ENCODE measurements at places on chromosomes 11 and 22. TPM values are rescaled to one million over a fixed set of nuclear protein-coding genes. Genes with fewer than 3 reads are reported as not detected.

Gene KCNA4
- total RNA-seq = 12.8 TPM

Gene VSTM5
- total RNA-seq = 0.20 TPM

Gene RFPL3
- total RNA-seq = not detected

Gene LGALS12
- total RNA-seq = 0.74 TPM

Gene GAL3ST1
- total RNA-seq = not detected

Gene CCDC89
- 0.22 TPM for total RNA-seq

Gene GRAMD4
- total RNA-seq = 54.5 TPM

Gene CNGA4
- not detected for total RNA-seq

Gene KCNK7
- 0.35 TPM for total RNA-seq

Gene AQP11
- total RNA-seq = 0.42 TPM

Gene SLC16A8
- not detected for total RNA-seq

Gene CCDC73
- not detected for total RNA-seq

Gene OR51E1
- total RNA-seq = 3.4 TPM

Gene OVCH2
- total RNA-seq = not detected

GRCh38 chr11:11988099-11988651 is 20.3 kb downstream of the DKK3 start:
- peaks cover 70% of the 10 kb centered on the region for H3K4me1 ChIP-seq
- H3K4me3 ChIP-seq = no peak overlapping the region
- no peaks in the 10 kb centered on the region for H3K27me3 ChIP-seq
- H3K27ac ChIP-seq = peak overlapping the region; percentile 73
- no peak for DNase-seq

- no peak for DNase-seq
- peaks cover 25% of the 10 kb centered on the region for H3K4me1 ChIP-seq
- H3K4me3 ChIP-seq = no peak overlapping the region
- no peak overlapping the region for H3K27ac ChIP-seq
Observed at GRCh38 chr22:27424319-27424718, 377.2 kb downstream of the MN1 start.

DNA sequence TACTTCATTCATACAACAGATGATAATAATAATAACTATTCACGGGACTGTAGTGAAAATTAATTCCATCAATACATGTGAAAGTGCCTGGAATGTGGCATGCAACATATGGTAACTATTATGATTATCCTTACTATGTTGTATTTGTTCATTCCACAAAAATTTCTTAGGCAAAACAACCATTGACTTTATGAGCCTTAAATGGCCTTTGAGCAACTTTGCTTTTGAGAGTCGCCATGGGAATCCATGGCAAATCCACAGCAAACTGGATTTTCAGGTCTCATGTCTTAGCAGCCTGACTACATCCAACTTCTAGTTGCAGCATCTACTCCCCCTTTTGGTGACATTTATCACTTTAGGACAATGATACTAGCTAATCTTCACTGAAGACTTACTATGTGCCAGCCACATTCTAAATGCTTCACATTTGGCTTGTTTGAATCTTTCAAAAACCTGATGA is 56.8 kb downstream of the SLC1A2 start:
- H3K4me1 ChIP-seq = peaks cover 62% of the 10 kb centered on the region
- H3K36me3 ChIP-seq = no peaks in the 10 kb centered on the region
- no peaks in the 10 kb centered on the region for H3K27me3 ChIP-seq
- H3K4me3 ChIP-seq = no peak overlapping the region
- peak overlapping the region; percentile 81 for H3K27ac ChIP-seq

- H3K27ac ChIP-seq = peak overlapping the region; percentile 94
- peak; percentile 70 for DNase-seq
Observed at GRCh38 chr11:118618115-118618990, 10.9 kb downstream of the PHLDB1 start.

DNA sequence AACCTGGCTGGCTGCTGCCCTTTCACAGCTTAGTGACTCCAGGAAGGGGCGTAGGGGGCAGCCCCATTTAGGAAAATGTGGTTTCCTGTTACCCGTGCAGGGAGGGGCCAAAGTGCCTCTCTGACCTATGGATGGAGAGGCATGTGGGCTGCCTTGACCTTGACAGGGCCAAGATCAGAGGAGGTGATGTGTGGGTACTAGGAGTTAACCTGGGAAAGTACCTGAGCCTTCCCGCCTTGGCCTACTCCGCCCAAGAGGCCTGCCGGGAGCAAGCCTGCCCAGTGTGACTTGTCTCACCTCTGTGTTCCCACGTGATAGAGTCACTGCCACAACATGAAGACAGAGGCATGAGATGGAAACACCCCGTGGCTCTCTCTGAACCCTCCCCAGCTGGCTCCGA is 33.4 kb downstream of the GRAMD4 start:
- H3K4me1 ChIP-seq = peaks cover 78% of the 10 kb centered on the region
- no peaks in the 10 kb centered on the region for H3K27me3 ChIP-seq
- peak overlapping the region; percentile 87 for H3K27ac ChIP-seq
- H3K4me3 ChIP-seq = no peak overlapping the region
- DNase-seq = no peak

GRCh38 chr11:100646545-100646944 is 40.5 kb upstream of the ARHGAP42 start:
- no peak overlapping the region for H3K4me3 ChIP-seq
- no peak overlapping the region for H3K27ac ChIP-seq
- H3K36me3 ChIP-seq = no peaks in the 10 kb centered on the region
- no peak for DNase-seq
- no peaks in the 10 kb centered on the region for H3K27me3 ChIP-seq

DNA sequence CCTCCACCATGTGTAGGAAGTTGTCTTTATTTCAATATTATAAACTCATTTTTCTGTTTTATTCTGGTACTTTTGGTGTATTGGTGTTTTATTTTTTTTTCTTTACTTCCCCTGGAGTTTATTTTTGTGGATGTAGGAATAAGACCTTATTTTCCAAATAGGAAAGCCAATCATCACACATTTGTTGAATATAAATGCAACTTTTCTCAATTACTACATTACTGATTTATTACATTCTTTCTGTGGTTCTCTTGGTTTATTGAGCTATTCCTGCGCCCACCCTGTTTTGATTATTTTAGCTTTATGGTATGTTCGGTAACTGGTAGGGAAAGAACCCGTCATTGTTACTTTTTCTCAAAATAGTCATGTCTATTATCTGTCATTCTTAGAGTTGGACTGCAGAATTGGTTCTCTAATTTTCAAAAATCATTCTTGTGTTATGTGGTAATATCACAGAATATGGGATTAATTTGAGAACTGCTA is 3.6 kb downstream of the IGLL5 start:
- no peak overlapping the region for H3K4me3 ChIP-seq
- H3K27ac ChIP-seq = no peak overlapping the region
- no peaks in the 10 kb centered on the region for H3K36me3 ChIP-seq
- no peak for DNase-seq
- H3K27me3 ChIP-seq = peaks cover 20% of the 10 kb centered on the region

DNA sequence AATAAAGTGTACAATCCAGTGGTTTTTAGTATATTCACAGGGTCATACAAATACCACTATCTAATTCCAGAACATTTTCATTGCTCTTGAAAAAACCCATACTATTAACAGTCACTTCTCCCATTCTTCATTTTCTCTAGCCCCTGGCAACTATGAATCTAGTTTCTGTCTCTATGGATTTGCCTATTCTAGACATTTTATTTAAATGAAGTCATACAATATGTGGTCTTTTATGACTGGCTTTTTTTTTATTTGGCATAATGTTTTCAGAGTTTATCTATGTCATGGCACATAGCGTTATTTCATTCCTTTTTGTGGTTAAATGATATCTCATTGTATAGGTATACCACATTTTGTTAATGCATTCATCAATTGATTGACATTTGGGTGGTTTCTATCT is 59.4 kb downstream of the KDM2A start:
- H3K27me3 ChIP-seq = no peaks in the 10 kb centered on the region
- no peak for DNase-seq
- H3K36me3 ChIP-seq = peaks cover 16% of the 10 kb centered on the region
- H3K4me3 ChIP-seq = no peak overlapping the region

- DNase-seq = peak; percentile 93
- H3K27ac ChIP-seq = peak within 1 kb of the TSS; percentile 94
- H3K36me3 ChIP-seq = no peaks in the 10 kb centered on the region
Observed at GRCh38 chr11:130314750-130315285, at the start of gene ZBTB44. Gene ZBTB44, minus strand, starts transcription at chr11:130314917. Its CDS starts 53,044 bp downstream, at chr11:130261873.

DNA sequence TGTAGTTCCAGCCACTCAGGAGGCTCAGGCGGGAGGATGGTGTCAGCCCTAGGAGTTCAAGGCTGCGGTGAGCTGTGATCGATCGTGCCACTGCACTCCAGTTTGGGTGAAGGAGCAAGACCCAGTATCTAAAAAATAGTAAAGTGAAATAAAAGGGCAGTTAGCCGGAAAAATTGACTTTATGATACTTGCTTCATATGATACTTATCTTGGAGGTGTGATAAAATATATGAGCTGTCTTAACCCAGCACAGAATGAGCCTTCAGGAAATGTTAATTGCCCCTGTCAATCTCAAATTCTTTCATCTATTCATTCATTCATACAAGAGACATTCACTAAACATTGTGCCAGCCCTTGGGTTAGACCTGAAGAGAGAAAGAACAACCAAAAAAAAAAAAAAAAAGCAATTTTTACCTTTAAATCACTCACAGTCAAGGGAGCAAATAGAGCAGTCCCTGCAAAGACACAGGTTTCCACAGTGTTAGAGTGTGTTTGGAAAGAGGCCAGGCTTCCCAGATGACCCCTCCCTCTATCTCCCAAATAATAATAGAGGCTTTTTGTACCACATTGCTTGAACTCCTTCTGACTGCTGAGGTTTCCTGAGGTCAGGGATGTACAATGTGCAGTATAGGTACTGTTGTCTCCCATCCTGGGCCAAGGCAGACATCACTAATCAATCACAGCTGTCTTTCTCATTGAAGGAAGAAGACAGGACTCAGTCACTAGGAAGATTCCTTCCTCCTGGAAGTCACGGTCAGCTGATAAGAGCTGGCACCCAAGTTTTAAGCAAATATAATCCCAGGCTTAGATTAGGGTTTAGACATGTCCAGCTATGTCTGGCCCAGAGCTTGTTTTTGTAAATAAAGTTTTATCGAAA is 454.6 kb downstream of the MIAT start:
- H3K4me3 ChIP-seq = no peak overlapping the region
- no peak overlapping the region for H3K27ac ChIP-seq
- H3K36me3 ChIP-seq = no peaks in the 10 kb centered on the region
- no peaks in the 10 kb centered on the region for H3K27me3 ChIP-seq
- no peak for DNase-seq

DNA sequence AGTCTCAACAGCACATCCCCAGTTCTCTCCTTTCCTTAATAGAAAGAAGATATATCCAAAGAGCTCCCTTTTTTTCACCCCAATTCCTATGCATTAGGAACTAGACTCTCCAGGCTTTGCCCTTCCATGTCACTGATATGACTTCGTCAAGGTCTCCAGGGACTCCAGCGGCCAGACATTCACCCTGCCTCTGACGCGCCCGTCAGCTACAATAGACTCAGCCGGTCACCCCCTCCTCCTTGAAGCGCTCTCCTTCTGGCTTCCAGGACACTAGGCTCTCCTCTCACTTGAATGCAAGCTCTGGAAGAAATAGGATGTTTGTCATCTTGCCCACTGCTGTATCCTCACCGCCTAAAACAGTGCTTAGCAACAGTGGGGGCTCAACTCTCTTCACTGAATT is 14.9 kb upstream of the ELFN2 start:
- no peaks in the 10 kb centered on the region for H3K4me1 ChIP-seq
- no peaks in the 10 kb centered on the region for H3K36me3 ChIP-seq
- H3K27me3 ChIP-seq = no peaks in the 10 kb centered on the region

DNA sequence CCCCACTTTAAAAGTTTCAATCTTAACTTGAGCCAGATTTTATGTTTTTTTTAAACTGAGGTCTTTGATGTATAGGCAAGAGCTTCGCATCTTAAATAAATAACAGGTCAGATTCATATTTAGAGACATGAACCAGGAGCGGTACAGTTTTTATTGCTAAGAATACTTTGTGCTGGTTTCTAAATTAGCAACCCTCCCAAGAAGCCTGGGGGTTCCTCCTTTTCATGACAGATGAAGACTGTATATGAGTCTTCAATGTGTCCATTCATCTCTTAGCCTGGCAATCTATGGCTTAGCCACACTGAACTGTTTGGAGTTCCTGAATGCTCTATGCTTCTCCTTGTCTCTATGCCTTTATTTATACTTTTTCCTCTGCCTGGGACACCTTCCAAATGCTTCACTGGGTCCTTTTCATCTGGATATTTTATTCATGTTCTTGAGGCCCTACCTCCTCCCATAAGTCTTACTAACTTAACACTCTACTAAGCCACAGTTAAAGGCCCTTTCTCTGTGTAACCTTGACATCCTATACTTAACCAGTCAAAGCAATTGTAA is 338.6 kb downstream of the INSC start:
- H3K36me3 ChIP-seq = no peaks in the 10 kb centered on the region
- no peaks in the 10 kb centered on the region for H3K4me1 ChIP-seq
- no peaks in the 10 kb centered on the region for H3K27me3 ChIP-seq
- no peak overlapping the region for H3K27ac ChIP-seq

DNA sequence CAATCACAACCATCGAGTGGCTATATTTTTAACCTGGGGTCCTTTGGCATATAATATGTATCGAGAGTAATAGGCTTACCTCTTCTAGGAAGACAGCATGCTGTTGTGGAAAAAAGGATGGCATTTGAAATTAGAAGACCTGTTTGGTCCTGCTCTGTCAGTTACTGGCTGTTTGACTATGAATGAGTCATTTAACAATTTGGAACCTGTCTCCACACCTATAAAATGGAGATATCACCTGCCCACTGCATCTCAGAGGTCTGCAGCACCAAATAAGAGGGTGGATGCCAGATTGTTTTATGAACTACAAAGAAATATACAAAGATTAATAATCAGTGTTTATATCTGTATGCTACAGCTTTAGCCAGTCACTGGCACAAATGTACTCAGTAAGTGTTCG is 60.8 kb downstream of the SLC25A17 start:
- H3K36me3 ChIP-seq = no peaks in the 10 kb centered on the region
- H3K4me1 ChIP-seq = peaks cover 4% of the 10 kb centered on the region
- no peak overlapping the region for H3K27ac ChIP-seq
- H3K27me3 ChIP-seq = no peaks in the 10 kb centered on the region
- DNase-seq = no peak
- no peak overlapping the region for H3K4me3 ChIP-seq

- no peaks in the 10 kb centered on the region for H3K27me3 ChIP-seq
- no peaks in the 10 kb centered on the region for H3K36me3 ChIP-seq
- no peak for DNase-seq
Observed at GRCh38 chr11:86210898-86211297, 33.7 kb upstream of the EED start.

All from heart right ventricle (tissue), 16 donors.